ENCODE measurements at places on chromosomes 12 and 14.

DNA sequence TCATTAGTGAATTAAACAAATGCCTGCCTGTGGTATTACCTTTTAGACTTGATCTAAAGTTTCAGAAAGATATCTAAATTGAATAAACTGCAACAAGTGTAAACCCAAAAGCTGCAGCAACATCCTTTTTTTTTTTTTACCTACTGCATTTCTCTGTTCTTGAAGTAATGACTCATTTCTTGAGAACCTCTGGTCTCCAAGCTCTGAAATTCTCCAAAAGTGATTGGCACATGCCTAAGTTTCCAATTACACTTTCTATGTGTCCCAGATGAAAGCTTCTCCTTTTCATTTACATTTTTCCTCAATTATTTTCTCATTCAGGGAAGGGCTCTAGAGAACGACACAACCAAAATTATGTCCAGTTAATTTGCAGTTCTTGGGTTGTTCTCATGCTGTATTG, 435.2 kb upstream of the DCN start:
- H3K36me3 ChIP-seq, result no peaks in the 10 kb centered on the region
- no peak for DNase-seq
- H3K4me1 ChIP-seq, result peaks cover 5% of the 10 kb centered on the region
- peaks cover 2% of the 10 kb centered on the region for H3K27me3 ChIP-seq
- no peak overlapping the region for H3K4me3 ChIP-seq

DNA sequence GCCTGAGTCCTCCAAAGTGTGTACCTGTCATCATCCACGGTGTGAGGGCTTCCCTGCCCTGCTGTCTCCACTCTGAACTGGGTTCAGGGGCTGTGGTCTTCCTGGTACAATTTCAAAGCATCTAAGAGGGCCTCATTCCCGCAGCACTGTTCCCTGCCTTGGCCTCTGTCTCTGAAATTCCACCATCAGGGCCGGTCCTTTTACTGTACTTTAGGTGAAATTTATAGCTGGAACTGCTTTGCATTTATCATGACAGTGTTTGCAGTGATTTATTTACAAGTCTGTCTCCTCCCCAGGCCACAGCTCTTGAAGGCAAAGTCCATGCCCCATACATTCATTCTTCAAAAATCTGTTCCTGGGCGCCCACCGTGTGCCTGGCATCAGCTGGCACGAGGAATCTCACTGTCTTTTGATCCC, 36.9 kb upstream of the NCOR2 start:
- no peaks in the 10 kb centered on the region for H3K36me3 ChIP-seq
- peaks cover 22% of the 10 kb centered on the region for H3K27me3 ChIP-seq
- peaks cover 10% of the 10 kb centered on the region for H3K4me1 ChIP-seq
- no peak overlapping the region for H3K4me3 ChIP-seq
- no peak for DNase-seq

DNA sequence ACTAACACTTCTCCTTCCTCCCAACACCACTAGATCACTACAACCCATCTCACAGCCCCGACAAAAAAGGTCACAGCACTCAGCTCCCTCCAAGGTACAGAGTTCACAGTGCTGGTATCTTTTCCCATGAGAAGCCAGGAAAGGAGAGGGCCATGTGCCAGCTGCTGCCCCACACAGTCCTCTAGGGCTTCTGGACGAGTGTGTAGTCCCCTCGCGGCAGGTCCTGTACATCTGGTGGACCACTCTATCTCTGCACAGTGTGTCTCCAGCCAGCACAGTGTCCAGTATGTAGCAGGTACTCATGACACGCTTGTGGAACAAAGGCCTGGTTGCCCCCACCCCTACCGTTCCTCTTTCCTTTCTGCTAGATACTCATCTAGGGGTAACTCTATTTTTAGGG, 134.4 kb upstream of the FOXN3 start:
- H3K27me3 ChIP-seq, result no peaks in the 10 kb centered on the region
- H3K4me3 ChIP-seq, result no peak overlapping the region
- H3K4me1 ChIP-seq, result peaks cover 18% of the 10 kb centered on the region
- H3K27ac ChIP-seq, result peak overlapping the region; percentile 4
- peaks cover 13% of the 10 kb centered on the region for H3K36me3 ChIP-seq

DNA sequence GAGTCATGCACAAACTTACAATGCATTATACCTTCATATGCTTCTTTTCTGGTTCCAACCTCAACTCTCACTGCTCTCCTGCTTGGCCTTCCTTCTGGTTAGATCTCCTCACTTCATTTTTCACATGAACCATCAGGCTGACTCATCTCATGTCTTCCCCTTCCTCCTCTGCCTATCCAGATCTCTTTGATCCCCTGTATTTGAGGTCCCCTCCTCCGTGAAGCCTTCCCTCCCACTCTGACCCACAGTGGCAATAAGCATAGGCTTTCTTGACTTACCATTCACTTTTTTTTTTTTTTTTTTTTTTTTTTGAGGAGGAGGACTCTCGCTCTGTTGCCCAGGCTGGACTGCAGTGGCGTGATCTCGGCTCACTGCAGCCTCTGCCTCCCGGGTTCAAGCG, 14.7 kb upstream of the ASIC1 start:
- peaks cover 6% of the 10 kb centered on the region for H3K27me3 ChIP-seq
- peaks cover 37% of the 10 kb centered on the region for H3K4me1 ChIP-seq
- peak overlapping the region; percentile 59 for H3K27ac ChIP-seq
- H3K4me3 ChIP-seq, result no peak overlapping the region
- DNase-seq, result no peak

GRCh38 chr12:47721431-47721973, 3.8 kb downstream of the ENDOU start:
- no peaks in the 10 kb centered on the region for H3K27me3 ChIP-seq
- no peak overlapping the region for H3K4me3 ChIP-seq
- peaks cover 48% of the 10 kb centered on the region for H3K4me1 ChIP-seq
- DNase-seq, result no peak

- peaks cover 5% of the 10 kb centered on the region for H3K4me1 ChIP-seq
- no peak overlapping the region for H3K27ac ChIP-seq
Observed at GRCh38 chr12:107912421-107913004, 138.0 kb downstream of the ASCL4 start.

GRCh38 chr12:122840580-122841513, 5.6 kb downstream of the HIP1R start:
- H3K36me3 ChIP-seq, result peaks cover 9% of the 10 kb centered on the region
- peaks cover 17% of the 10 kb centered on the region for H3K4me1 ChIP-seq
- peaks cover 8% of the 10 kb centered on the region for H3K27me3 ChIP-seq
- no peak for DNase-seq
- no peak overlapping the region for H3K27ac ChIP-seq
- H3K4me3 ChIP-seq, result no peak overlapping the region

GRCh38 chr14:49598485-49599300, at the start of gene LRR1:
Gene LRR1 (plus strand): TSS chr14:49598940. CDS start chr14:49599021, 81 bp downstream.
- H3K27ac ChIP-seq, result peak within 1 kb of the TSS; percentile 95
- H3K27me3 ChIP-seq, result no peaks in the 10 kb centered on the region
- H3K4me1 ChIP-seq, result peaks cover 44% of the 10 kb centered on the region
- peak within 1 kb of the TSS; percentile 92 for H3K4me3 ChIP-seq
- DNase-seq, result peak; percentile 82

DNA sequence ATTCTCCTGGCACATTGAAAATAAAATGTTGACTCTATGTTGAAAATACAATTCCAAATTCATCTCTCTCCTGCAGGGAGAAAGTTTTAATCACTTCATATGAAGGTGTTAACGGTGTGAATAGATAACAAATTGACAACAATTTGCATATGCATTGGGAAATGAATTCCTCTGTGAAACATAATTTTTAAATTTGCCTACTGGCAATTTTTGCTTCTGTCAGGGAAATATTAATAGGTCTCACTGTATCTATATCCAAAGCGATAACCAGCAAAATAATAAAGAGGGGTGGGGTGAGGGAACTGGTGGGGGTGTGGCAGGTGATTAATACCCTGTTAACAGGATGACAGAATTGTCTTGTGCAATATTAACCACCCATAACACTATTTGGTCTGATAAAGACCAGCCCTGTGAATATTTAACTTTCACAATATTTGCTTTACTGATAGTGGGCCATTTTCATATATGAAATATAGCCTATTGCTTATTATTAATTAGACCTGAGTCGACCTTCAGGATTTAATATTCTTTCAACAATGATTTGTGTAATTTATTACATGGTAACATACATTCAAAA, 239.0 kb upstream of the SSTR1 start:
- DNase-seq, result no peak
- no peaks in the 10 kb centered on the region for H3K27me3 ChIP-seq
- no peak overlapping the region for H3K4me3 ChIP-seq
- no peak overlapping the region for H3K27ac ChIP-seq
- no peaks in the 10 kb centered on the region for H3K4me1 ChIP-seq
- no peaks in the 10 kb centered on the region for H3K36me3 ChIP-seq

DNA sequence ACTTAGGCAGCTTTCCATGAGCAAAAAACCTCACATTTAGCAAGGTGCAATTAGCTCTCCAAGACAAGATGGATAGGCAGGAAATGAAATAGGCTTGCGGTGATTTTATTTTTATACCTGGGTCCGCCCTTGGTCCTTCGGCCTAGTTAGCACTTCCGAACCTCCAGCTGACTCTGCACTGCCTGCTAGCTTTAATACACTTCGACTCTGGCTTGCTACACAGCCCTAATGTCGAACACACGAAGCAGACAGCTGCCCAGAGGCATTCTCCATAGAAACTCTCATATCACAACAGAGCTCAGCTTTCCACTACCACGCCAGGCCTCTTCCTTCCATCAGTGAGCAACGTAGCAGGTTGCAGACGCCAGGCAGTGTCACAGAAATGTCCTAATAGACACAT, 688.0 kb downstream of the VRK1 start:
- peaks cover 11% of the 10 kb centered on the region for H3K4me1 ChIP-seq
- H3K36me3 ChIP-seq, result no peaks in the 10 kb centered on the region
- no peak overlapping the region for H3K4me3 ChIP-seq
- H3K27ac ChIP-seq, result no peak overlapping the region
- DNase-seq, result no peak
- H3K27me3 ChIP-seq, result peaks cover 4% of the 10 kb centered on the region

GRCh38 chr12:51620448-51620847, 29.4 kb downstream of the SCN8A start:
- H3K27ac ChIP-seq, result no peak overlapping the region
- no peak for DNase-seq
- peaks cover 2% of the 10 kb centered on the region for H3K27me3 ChIP-seq

DNA sequence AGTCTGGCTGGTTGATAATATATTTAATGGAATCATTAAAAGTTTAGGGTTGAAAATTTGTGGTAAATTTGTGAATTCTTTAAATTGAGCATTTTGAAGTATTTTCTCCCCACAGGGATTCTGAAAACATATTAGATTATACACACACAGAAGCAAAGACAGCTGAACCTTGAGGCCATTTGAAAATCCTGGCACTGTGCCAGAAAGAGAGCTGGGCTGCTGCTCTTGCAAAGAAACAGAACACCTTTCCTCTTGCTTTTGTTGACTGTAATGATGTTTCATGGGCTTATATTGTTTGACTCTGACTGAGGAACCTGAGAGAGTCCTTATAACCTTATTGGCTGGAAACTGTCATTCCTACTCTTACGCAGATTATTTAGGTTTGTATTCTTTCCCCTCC, 4.8 kb downstream of the RNF34 start:
- DNase-seq, result no peak
- peaks cover 42% of the 10 kb centered on the region for H3K4me1 ChIP-seq
- H3K4me3 ChIP-seq, result no peak overlapping the region
- peaks cover 42% of the 10 kb centered on the region for H3K36me3 ChIP-seq
- H3K27me3 ChIP-seq, result no peaks in the 10 kb centered on the region

DNA sequence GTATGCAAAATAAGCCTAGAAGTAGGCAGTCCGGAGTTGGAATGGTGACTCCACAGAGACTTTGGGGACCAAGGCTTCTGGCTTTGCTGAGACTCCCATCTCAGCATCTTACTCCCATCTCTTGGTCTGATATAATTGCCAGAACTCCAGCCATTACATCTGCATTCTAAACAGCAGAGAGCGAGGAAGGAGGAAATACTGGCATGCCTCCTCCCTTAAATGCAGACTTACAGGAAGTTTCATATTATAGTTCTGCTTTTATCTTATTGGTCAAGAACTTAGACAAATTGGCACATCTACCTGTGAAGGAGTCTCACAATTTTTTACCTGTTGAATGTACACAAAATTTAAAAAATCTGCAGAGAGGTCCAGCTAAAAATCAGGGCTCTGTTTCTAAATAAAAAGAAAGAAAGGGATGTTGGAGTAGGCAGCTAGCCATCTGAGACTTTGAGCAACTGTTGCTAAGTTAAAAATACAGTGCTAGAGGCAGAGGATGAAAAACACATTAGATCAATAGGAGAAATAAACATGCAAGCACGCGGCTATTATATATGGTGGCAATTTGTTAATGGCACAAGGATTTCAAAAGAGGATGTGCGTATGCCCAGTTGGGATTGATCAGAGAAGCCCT, 209.9 kb upstream of the HMGA2 start:
- H3K36me3 ChIP-seq, result no peaks in the 10 kb centered on the region
- no peak overlapping the region for H3K4me3 ChIP-seq
- H3K27ac ChIP-seq, result no peak overlapping the region
- no peak for DNase-seq
- H3K4me1 ChIP-seq, result no peaks in the 10 kb centered on the region
- H3K27me3 ChIP-seq, result no peaks in the 10 kb centered on the region

GRCh38 chr14:64691376-64691775, 12.8 kb upstream of the PLEKHG3 start:
- peaks cover 21% of the 10 kb centered on the region for H3K27me3 ChIP-seq
- no peak for DNase-seq
- no peak overlapping the region for H3K4me3 ChIP-seq
- H3K27ac ChIP-seq, result no peak overlapping the region
- H3K36me3 ChIP-seq, result no peaks in the 10 kb centered on the region

GRCh38 chr12:67911275-67911600, 78.0 kb upstream of the IFNG-AS1 start:
- H3K4me3 ChIP-seq, result no peak overlapping the region
- H3K36me3 ChIP-seq, result no peaks in the 10 kb centered on the region
- peaks cover 7% of the 10 kb centered on the region for H3K27me3 ChIP-seq
- no peak for DNase-seq
- H3K27ac ChIP-seq, result no peak overlapping the region

GRCh38 chr12:46382964-46383653, 10.5 kb upstream of the SLC38A2 start:
- peak; percentile 95 for DNase-seq
- H3K4me1 ChIP-seq, result peaks cover 54% of the 10 kb centered on the region
- H3K27me3 ChIP-seq, result no peaks in the 10 kb centered on the region
- peak overlapping the region; percentile 92 for H3K27ac ChIP-seq
- peaks cover 4% of the 10 kb centered on the region for H3K36me3 ChIP-seq

DNA sequence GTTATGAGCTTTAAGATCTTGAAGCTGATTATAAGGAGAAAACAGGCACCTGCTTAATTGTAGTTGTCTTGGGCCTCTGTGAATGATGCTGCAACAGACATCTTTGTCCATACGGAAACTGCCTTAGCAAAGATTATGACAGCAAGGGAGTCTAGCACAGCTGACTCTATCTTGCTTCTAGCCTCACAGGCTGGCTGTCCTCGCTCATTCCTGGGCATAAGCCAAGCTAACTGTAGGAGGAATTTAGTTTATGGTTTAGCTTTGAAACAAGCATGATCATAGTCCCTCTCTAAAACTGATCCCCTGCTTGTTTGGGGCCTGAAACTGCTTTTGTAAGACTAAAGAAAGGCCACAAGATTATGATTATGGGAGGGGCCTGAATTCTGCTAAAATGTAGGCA, 74.3 kb upstream of the C14orf132 start:
- H3K36me3 ChIP-seq, result no peaks in the 10 kb centered on the region
- no peak overlapping the region for H3K27ac ChIP-seq
- no peak for DNase-seq
- peaks cover 1% of the 10 kb centered on the region for H3K27me3 ChIP-seq
- no peaks in the 10 kb centered on the region for H3K4me1 ChIP-seq
- no peak overlapping the region for H3K4me3 ChIP-seq

GRCh38 chr14:97846156-97846555, 1049.0 kb downstream of the VRK1 start:
- H3K4me3 ChIP-seq, result no peak overlapping the region
- no peaks in the 10 kb centered on the region for H3K36me3 ChIP-seq
- H3K27me3 ChIP-seq, result peaks cover 3% of the 10 kb centered on the region
- no peak overlapping the region for H3K27ac ChIP-seq
- H3K4me1 ChIP-seq, result no peaks in the 10 kb centered on the region
